ENCODE measurements at places on chromosomes 1 and 21.

GRCh38 chr1:178664278-178664677, 60.8 kb upstream of the RALGPS2 start:
- no peak for DNase-seq

GRCh38 chr1:246039584-246039983, 467.5 kb downstream of the SMYD3 start:
- DNase-seq: no peak

DNA sequence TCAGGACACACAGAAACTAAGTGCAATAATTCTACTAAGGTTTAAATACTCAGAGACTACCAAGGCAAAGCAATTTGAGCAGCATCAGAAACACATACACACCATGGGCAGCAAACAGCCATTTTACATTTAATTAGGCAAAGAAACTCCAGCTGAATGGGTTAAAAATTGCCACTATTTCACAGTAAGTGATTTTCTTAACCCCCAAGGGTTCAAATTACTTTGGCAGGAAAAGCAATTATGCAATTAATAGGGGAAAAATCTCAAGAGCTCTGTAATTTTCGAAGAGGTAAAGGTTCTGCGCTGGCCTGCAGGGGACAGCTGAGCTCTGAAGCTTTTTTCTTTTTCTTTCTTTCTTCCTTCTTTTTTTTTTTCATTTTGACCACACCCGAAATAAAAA, 206.2 kb upstream of the RRP15 start:
- DNase-seq: no peak

DNA sequence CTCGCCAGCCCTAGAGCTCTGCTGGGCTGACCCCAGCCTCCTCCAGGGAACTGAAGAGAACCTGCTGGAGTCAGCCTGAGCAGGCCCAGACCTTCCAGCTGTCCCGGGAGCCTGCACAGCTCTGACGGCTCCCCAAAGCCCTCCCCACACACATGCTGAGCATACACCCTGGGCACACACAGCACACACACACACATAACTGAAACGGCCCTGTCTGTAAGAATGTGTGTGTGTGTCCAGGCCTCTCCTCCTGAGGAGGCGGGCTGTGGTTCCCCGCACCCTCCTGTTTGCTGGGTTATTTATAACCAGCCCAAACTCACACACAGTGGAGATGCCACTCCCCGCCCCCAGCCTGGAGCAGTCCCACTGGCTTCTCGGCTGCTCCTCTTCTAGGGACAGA, 20.2 kb downstream of the SDC3 start:
- DNase-seq: no peak

GRCh38 chr1:118863688-118864087, 124.5 kb downstream of the TBX15 start:
- no peak for DNase-seq

- DNase-seq: no peak
These were observed 65.7 kb downstream of the LACTBL1 start for GRCh38 chr1:22906968-22907367.

GRCh38 chr1:174702011-174702410, 254.2 kb downstream of the GPR52 start:
- DNase-seq: no peak

- DNase-seq: no peak
These were observed 24.6 kb downstream of the TBCE start for GRCh38 chr1:235391874-235392273.

GRCh38 chr21:45611296-45611695, 32.2 kb upstream of the PCBP3 start:
- no peak for DNase-seq

GRCh38 chr1:206892351-206892984, 4.8 kb upstream of the IL24 start:
- DNase-seq: no peak

DNA sequence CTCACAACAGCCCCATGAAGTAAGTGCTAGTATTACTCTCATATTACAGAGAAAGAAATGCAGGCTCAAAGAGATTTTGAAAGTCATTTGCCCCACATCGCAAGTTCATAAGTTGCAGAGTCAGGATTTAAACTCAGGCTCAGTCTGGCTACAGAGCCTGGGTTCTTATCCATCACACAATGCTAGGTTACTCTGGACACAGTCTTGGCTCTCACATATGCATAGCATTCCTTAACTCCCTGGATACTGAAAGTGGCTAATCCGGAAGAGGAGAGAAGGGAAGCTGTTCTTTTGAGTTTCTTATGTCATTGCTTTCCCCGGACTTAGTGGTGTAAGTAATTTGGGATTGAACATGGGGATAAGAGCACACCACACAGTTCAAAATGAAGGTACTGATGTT, 357.4 kb upstream of the PLXNA2 start:
- no peak for DNase-seq

- no peak for DNase-seq
These were observed 1.3 kb downstream of the RTCA start for GRCh38 chr1:100267284-100267683.

DNA sequence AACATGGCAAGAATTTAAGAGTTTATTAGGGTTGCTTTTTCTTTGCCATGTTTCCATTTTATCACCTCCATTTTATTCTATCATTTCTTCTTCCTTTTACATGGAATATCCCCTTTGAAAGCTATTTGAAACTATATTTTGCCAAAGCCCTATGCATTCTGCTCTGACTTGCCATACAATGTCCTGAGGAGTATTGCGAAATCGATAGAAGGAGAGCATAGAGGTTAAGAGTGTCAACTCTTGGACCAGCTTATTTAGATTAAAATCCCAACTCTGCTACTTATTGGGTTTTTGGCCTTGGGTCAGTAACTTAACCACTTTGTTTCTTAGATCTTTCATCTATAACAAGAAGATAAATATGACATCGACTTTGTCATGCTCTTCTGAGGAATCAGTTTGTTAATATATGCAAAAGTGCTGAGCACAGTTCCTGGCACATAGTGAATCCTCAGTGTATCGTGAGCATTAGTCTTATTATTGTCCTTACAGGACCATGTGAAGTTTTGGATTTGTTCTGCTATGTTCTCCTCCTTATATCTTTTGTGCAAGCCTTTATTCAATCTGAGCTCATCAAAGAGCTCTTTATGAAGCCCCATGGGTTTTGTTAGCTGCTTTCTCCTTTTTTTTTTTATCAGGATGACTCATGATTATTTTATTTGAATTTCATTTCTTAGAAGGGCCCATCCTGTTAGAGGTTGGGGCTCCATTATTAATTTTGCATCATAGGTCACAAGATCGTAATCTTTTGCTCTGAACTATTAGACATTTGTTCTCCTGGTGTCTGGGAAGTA, 17.6 kb downstream of the ACKR1 start:
- no peak for DNase-seq

DNA sequence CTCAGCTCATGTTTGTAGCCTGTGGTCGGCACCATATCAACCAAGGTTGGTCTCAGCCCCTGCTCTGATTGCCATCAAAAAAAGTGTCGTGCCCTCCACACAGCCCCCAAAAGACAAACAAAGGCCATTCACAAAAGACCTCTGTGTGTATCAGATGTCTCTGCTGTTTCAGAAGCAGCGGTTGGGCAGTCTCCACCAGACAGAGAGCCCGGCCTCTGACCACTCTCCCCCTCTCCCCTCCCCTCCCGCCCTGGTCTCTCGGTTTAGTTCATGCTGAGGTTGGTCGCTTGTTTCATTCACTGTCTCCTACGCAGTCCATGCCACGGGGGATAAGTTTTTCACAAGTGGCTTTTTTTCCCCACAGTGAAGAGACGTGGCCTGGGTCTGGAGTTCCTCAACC, 27.1 kb downstream of the ACTA1 start:
- no peak for DNase-seq

DNA sequence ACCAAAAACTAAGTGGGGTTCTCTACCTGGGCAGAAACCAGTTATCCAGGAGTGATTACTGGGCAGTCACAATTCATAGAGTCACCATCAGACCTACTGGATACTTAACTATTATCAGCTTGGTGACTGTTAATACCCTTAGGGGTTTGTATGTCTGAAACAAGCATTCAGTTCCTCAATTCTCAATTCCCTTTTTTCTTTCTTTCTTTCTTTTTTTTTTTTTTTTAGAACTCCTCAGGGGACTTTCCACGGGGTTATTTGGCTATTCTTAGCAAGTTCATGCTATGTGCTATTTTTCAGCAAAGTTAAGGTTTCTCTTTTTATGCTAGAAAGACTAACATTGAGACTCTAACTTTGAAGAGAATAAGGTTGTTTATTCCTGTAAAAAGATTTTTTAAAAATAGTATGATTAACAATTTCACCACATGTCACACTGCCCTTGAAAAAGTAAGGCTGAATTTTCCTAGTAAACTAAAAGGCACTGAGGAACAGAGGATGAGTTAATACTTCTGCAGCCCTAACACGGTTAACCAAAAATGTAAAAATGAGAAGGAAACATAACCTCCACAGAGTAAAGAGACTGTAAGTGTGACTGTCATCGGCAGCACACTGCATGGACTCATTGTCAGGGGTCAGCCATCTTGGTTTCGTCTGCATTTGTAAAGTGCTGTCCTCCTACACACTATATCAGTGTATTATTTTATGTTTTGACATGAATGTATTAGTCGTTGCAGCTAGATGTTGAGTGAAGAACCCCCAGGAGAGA, 310.2 kb downstream of the NTNG1 start:
- no peak for DNase-seq

DNA sequence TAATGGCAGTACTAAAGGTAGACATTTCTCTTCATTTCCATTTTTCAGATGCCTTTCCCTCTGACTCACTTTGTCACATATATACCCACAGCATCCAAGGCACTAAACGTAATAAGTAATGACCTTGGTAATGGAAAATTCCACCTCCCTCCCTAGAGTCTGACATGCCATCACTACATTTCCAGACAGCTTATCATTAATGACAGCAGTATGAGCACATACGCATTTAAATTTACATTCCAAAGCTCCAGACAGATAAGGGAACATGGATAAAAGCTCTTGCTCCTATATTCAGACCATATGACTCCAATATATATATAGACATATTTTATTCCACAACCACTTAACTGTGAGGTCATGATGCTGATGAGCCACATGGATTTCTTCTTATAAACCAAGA, 191.7 kb upstream of the GORAB start:
- DNase-seq: no peak

DNA sequence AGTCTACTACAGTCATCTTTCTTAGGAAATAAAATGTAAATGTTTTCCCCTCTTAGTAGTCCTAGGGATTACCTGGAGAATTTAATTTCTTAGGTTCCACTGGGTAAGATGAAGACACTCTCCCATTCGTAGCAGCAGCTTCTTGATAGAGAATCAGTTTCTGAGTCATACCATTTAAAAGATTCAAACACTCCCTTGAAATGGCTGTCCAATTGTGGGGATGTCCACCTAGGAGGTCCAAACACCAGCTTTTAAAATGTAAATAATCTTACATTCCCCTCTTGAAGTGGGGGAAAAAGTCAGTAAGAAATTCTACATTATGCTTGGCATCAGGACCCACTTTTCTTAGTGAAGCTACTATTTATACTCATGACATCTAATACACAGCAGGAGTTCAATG, 37.5 kb downstream of the NDC1 start:
- no peak for DNase-seq

DNA sequence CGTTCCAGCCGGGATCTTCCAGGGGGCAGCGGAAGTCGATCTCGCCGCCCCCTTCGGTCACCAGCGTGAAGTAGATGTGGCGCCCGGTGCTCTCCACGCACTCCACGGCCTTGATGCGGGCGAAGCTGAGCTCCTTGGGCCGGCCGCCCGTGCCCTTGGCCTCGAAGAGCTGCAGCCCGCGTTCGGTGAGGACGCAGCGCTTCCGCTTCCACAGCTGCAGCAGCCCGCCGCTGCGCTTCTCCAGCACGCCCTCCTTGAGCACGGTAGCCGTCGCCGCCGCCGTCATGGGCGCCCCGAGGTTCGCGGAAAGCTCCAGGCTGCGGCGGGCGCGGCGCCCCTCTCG, 516 bp downstream of the PHLDA3 start:
- no peak for DNase-seq

DNA sequence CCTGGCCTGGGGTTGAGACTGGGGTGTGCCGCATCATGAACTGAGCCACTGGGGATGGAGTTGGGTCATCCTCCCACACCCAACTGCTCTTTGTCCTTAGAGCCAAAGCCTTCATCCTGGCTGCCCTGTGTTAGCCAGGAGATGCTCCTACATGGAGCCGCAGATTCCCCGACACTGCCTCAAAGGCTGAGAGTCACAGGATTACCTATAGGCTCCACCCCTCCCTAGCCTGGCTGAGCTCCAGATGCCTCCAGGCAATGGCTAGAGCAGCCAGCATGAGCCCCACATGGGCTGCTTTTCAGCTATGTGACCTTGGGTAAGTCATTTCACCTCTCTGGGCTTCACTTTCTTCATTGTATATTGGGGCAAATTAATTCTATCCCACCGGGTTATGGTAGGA, 119.9 kb upstream of the POU3F1 start:
- no peak for DNase-seq

- no peak for DNase-seq
These were observed 6.8 kb downstream of the TRNP1 start for GRCh38 chr1:27000090-27000816.

GRCh38 chr1:172351754-172352161, 68.7 kb upstream of the C1orf105 start:
- no peak for DNase-seq

DNA sequence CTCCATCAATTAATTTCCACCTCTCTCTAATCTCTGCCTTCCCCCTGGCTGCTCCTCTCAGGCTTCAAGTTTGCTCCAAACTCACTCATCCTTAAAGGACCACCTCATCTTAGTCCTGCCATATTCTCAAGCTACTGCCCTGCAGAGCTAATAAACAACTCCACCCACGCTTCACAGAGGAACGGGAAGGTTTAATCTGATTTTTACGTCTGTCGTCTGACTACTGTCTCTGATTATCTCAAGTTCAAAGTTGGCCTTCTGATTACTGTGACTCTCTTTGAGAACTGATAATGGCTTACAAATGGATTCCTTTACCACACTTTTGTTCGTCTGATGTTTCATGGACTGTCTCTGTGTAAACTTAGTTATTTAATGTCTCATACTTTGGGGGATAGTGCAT, 7.6 kb upstream of the CPT2 start:
- DNase-seq: no peak

GRCh38 chr21:34667761-34668160, 1.0 kb upstream of the CLIC6 start:
- no peak for DNase-seq

DNA sequence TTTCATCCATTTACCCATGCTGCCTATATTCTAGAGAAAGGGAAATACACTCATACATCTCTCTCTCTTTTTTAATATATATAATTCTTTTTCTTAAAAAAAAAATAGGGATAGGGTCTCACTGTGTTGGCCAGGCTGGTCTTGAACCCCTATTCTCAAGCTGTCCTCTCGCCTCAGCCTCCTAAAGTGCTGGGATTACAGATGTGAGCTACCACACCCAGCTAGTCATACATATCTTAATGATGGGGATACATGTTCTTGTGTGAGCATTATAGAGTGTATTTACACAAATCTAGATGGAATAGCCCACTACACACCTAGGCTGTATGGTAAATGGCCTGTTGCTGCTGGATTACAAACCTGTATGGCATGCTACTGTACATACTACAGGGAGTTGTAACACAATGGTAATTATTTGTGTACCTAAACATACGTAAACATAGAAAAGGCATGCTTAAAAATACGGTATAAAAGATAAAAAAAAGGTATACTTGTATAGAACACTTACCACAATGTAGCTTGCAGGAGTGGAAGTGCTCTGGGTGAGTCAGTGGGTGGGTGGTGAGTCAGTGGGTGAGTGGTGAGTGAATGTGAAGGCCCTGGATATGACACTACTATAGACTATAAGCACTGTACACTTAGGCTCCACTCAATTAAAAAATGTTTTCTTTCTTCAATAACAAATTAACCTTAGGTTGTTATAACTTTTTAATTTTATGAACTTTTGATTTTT, 72.9 kb downstream of the IVNS1ABP start:
- peak; percentile 56 for DNase-seq

Data from stimulated activated CD8-positive, alpha-beta memory T cell treated with anti-CD3 and anti-CD28 coated beads, Interleukin-15, amount 100 ng/mL, for 4 hours (primary cell).